ENCODE measurements at places on chromosomes 5 and 9.

DNA sequence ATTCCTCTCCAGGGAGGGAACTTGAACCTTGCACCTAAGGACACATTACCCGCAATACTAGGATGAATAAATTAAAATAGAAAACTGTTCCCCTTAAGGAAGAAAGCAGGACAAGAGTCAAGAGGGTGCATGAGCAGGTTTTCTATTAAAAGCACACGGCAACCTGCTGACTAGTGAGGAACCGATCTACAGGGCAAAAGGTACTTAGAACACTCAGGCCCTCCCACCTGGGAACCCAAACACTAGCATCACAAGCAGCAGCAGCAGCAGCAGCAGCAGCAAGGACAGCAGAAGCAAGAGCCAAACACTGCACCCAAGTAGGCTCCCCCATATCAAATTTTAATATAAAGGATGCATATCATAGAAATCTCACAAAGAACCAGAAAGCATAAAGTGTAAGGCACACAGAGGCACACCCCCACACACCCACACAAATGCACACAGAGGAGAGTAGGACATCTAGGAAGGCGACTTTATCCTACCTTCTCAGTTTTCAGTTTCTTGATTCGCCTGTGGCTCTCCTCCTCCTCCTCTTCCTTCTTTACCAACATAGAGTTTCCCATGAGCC lies 2.8 kb downstream of the ZNF608 start:
- DNase-seq: no peak

DNA sequence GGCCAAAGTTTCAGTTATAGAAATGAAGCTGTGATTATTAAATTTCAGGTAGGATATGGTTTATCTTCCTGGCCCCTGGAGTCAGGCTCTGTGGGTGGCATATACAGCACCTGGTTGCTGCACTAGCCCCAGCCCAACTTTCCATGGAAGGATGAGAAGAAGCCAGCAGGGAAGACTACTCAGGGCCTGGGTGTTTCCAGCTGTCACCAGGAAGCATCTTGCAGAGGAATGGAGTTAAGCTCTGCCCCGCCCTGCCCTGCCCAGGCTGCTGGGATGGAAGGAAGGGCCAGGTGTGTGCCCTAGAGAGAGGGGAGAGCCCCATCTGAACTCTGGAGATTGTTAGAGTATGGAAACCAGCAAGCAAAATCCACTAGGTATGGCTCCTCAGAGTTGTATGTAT lies 42.8 kb upstream of the FAT2 start:
- DNase-seq: no peak

- DNase-seq: peak; percentile 5
Measured at GRCh38 chr5:127031147-127031862, 947 bp upstream of the MARCHF3 start.

DNA sequence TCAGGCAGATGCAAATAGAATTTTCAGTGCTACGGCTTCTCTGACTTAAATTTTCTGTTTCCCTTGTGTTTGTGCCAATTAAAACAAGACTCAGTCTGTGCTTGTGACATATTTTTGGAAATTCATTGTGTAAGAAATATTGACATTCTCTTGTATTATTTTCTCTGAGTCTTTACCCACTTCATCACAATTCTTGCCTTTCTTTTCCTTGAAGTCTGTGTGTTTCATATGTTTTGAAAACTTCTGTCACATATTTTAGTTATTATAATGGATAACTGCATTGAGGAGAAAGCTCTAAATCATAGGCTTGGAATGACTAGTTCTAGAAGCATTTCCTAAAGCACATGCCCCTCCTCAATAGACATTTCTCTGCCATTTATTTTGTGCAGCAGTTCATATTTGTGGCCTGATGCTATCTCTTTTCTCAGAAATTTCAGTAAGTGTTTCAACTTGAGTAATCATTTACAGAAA lies 206.6 kb downstream of the PALM2AKAP2 start:
- DNase-seq: no peak

GRCh38 chr9:12352045-12352315 lies 341.2 kb upstream of the TYRP1 start:
- no peak for DNase-seq

DNA sequence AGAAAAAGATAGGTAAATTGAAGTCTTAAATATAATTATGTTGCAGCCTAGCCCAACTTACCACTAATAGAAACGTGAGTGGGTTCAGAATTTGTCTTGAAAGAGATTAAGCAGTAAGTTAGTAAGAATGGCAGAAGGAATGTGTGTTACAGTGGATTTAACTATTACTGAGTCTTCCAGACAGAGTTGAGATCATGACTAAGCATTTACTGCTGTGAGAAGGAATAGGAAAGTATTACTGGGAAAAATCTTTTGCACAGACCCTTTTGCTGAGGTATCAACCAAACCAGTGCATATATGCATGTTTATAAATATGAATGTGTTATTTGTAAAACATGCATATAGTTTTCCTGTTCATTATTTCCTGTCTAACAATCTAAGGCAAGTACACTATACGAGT lies 112.8 kb upstream of the EFNA5 start:
- no peak for DNase-seq

DNA sequence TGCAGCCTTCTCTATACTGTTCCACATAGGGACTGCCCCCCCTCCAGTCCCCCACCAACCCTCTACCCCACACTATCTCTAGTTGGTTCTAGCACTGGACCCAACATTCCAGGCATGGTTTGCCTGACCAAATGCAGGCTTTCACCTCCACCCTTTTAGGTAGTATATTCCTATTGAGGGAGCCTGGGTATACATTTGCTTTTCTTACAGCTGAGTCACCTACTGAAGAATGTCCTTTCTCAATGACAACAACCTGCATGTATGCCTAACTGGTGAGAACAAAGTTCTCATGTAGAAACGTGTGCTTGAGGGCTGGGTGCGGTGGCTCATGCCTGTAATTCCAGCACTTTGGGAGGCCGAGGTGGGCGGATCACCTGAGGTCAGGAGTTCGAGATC lies 8.2 kb downstream of the TNIP1 start:
- DNase-seq: no peak

DNA sequence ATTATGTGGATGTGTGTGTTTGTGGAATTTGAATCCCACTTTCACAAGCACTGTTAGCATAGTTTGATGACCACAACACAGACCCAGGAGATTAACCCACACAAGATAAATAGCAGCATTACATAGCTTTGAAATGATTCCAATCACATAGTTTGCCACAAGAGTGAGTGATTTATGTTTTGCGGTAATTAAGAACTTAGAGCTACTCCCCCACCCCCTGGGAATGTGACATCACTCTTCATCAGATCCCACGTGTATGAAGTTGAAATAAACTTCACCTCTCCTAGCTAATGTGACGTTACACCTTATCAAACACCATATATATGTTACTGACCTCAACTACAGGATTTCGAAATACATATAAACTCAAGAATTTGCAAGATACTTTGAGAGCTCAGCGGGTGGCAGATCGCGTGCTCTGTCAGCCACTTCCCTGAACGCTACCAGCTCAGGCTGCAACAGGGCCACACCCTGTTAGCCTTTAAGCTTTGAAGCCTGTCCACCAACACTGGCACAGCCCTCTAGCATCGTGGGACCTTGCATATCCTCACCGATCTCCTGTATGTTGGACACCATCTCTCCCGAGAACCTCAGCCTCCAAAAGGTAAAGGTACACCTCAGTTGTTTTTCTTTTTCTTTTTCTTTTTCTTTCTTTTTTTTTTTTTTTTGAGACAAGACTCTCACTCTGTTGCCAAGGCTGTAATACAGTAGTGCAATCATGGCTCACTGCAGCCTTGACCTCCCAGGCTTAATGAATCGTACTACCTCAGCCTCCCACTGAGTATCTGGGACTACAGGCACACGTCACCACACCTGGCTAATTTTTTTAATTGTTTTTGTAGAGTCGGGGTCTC lies 1.7 kb upstream of the AGTPBP1 start:
- no peak for DNase-seq

- DNase-seq: no peak
Measured at GRCh38 chr5:69209602-69210001, 20.2 kb downstream of the CENPH start.

GRCh38 chr9:89367281-89367680 lies 49.0 kb downstream of the SECISBP2 start:
- no peak for DNase-seq

GRCh38 chr9:4344946-4345345 lies 45.1 kb upstream of the GLIS3 start:
- peak; percentile 12 for DNase-seq

DNA sequence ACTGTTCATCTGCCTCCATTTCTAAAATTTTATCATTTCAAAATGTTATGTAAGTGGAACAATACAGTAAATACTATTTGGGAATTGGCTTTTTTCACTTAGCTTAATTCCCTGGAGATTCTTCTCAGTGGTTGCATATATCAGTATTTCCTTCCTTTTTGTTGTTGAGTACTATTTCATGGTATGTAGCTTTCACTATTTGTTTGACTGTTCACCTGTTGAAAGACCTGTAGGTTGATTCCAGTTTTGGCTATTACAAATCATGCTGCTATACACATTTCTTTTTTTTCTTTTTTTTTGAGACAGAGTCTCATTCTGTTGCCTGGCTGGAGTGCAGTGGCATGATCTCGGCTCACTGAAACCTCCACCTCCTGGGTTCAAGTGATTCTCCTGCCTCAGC lies 33.0 kb upstream of the PWWP2A start:
- no peak for DNase-seq

GRCh38 chr5:126875303-126875785 lies 98.4 kb downstream of the LMNB1 start:
- no peak for DNase-seq

- no peak for DNase-seq
Measured at GRCh38 chr9:127122176-127123063, at the start of gene ANGPTL2. TSS of gene ANGPTL2 (minus strand) at chr9:127122635. CDS start at chr9:127108731, 13,904 bp downstream.

- DNase-seq: no peak
Measured at GRCh38 chr5:139870677-139871076, 75.1 kb downstream of the PSD2 start.

DNA sequence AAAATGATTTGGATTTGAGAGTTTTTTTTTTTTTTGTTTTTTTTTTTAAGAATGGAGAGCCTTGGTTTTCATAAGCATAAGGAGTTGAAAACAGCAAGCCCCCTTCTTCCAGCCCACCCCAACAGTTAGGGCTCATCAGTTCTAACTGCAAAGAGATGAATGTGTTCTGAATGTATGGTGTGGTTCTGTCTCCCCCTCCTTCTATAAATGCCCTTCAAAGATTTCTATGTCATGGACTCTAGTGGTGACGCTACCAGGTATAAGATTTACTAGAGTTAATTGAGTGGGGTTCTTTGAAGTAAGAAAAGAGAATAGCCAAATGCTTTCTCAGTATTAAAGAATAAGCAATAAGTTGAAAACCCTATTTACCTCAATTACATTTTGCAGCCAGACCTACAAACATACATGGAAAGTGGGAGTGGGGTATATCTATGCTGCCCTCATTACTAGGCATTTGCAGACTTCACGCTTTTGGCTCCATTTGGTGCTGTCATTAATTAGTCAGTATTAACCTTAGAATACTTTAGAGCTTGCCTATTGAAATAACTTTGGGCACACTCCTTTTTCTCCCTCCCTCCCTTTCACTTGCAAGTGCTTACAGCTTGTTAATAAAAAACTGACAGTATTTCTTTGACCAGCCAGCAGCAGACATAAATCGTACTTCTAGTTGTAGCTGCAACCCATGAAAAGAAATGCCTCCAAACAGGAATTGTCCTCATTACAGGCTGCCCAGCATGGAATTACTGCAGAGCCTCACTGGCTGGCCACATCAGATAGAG lies 667.2 kb upstream of the ZNF608 start:
- no peak for DNase-seq

DNA sequence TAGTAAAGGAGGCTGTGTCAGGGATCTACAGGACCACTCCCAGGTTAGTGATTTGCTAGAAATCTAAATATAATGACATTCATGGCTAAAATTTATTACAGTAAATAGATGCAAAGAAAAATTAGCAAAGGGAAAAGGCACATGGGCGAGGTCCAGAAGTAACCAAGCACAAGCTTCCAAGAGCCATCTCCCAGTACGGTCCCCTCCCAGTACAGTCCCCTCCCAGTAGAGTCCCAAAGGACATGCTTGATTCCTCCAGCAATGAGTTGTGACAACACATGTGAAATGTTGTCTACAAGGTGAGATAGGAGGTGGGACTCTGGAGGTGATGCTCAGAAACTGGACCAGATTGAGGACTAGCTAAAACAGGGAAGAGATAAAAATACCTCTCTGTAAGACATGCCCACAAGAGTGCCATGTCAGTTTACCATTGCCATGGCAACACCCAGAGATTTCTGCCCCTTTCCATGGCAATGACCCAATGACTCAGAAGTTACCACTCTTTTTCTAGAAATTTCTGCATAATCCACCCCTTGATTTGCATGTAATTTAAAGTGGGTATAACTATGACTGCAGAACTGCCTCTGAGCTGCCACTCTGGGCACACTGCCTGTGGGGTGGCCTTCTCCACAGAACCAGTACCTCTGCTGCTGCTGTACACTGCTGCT lies 27.9 kb upstream of the CEMIP2 start:
- DNase-seq: no peak

DNA sequence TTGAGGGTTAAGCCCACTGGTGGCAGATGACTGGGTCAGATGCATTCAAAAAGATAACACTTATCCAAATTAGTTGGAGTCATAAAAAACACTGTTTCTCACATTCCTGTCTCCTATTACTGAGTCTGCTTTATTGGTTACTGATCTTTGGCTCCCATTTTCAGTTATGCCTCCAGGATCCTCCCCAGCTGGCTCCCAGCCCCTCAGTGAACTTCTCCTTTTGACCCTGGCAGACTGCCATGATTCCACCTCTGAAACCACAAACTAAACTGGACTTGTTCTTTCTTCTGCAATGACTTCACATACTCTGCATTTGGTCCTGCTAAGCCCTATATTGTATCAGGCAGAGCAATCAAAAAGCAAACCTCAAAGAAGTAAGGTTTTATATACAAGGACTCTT lies 860.8 kb upstream of the DMAC1 start:
- no peak for DNase-seq

DNA sequence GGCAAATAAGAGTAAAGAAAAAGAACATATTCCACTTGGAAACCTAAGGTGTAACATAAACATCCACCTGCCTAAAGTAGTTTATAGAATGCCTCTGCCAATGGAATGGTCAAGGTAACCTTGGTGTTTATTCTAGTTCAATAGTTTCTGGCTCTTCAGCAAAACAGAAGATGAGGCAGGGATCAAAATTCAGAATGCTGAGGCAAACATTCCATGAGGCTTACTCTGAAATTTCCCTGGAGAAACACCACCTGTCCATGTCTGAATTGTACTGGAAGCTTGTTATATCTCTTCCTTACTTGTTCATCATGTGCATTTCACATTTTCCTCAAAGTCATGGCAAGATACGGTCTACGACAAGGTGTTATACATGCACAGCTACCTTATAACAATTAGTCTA lies 1862.4 kb upstream of the ACO1 start:
- DNase-seq: no peak

Measured in stimulated activated CD4-positive, alpha-beta T cell treated with anti-CD3 and anti-CD28 coated beads, Interleukin-2, amount 100 ng/mL, for 48 hours (primary cell).